ENCODE measurements at places on chromosomes 7 and 10.

- no peak for DNase-seq
These were observed 51.6 kb upstream of the MACC1 start for GRCh38 chr7:20268824-20269223.

DNA sequence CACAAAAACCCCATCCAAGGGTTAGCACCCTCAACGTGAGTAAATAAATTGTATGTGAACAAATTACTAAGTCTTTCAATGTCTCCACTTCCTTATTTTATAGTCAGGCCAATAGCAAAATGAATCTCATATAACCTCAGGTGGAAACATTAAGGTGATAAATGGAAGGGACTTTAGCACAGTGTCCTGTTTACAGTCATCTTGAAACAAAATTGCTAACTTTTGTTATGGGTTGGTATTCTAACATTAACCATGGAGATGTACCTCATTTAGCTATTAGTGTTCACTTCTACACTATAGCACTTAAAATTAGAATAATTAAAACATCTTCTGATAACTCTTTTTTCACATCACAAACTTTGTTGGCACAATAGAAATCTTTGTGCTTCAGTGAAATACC is 255.8 kb upstream of the CNTNAP2 start:
- no peak for DNase-seq

DNA sequence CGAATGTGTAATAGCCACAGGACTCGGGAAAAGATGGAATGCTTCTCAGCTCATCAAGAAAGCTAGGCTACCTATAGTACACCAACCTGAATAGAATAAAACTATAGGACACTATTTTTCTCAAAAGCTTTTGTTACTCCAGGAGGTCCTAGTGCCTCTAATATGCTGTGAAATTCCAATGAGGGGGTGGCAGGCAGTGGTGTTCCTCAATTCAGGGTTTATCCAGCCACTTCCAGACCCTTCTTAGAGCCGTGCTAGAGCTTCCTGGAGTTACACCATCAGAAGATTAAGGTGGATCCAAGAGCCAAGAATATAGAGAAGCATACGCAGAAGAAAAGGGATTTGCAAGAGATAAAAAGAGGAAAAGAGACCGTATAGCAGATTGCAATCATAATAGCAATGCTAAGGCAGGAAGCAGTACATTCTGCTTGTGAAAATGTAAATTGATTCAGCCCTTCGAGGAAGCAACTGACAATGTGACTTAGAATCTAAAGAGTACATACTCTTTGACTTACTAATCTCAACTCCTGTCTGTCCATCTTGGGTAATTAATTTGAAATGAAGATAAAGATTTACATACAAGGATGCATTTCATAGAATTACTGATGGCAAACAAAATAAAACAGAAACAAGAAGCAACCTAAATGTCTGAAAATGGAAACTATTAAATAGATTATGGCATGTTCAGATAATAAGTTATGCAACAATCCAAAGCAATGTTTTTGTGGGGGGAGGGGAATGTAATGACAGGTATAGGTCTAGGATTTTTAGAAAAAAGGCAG is 2.1 kb downstream of the ST8SIA6 start:
- no peak for DNase-seq

GRCh38 chr10:11493646-11494045 is 117.8 kb downstream of the USP6NL start:
- no peak for DNase-seq

GRCh38 chr10:132507409-132507955 is 30.1 kb upstream of the INPP5A start:
- DNase-seq, result no peak

DNA sequence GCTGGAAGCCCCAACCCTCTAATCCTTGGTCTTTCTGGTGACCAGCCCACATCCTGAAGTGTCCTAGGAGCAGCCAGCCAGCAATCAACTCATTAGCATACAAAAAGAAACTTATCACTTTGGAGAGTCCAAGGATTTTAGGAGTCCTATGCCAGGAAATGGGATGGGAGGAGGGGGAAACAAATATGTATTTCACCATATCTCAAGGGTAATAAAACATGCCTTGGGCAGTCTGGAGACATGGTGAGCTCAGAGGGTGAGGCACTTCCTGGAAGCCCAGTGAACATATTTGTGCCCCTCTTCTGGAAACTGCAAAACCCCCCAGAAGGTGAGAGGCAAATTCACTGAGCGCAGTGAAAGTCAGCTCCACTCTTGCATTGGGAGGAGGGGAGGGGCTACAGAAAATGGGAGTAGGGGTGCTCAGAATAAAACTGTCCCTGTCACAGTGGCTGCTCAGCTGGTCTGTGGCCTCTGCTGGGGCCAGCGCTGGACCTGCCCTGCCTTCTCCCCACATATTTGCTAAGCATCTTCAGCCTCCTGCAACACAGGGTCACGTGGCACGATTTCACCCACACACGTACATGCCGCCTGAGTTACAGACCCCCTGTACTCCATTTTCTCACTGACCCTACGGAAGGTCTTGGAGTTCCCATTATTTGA is 17.7 kb upstream of the ZMIZ1 start:
- no peak for DNase-seq

DNA sequence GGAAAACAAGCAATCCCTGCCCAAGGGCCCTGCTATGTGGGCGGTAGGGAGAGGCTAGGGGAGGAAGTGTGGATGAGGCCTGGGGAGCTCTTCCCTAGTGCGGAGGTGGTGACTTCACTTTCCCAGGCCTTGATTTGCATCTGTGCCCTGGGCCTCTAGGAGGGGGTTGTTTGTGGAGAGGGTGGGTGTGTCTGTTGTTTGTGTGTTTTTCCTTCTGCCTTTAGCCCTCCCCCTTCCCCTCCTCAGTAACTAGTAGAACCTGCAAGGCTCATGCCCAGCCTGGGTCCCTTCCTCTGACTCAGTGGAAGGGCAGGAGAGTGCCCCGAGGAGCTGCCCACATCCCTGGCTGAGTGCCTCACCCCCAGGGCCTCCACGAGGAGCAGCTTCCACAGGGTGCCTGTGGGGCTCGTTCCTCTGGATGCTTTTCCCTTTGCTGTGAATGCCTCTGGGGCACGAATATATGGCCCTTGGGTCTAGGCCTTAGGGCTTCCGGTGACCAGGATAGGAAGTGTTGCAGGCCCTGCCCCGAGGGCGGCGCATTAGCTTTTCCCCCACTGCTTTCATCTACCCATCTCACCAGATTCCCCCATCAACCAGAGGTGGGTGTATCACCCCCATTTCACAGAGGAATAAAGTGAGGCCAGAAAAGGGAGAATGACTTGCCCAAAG is 89.4 kb upstream of the DUSP5 start:
- DNase-seq, result no peak

- DNase-seq, result no peak
These were observed 106.4 kb downstream of the TAX1BP1 start for GRCh38 chr7:27846388-27846787.

GRCh38 chr7:107167483-107168232 is 1.1 kb upstream of the HBP1 start:
- DNase-seq, result peak; percentile 14
